ENCODE measurements at places on chromosomes 11 and 22.

GRCh38 chr11:94835594-94835927 lies 67.4 kb downstream of the AMOTL1 start:
- peak; percentile 23 for DNase-seq

DNA sequence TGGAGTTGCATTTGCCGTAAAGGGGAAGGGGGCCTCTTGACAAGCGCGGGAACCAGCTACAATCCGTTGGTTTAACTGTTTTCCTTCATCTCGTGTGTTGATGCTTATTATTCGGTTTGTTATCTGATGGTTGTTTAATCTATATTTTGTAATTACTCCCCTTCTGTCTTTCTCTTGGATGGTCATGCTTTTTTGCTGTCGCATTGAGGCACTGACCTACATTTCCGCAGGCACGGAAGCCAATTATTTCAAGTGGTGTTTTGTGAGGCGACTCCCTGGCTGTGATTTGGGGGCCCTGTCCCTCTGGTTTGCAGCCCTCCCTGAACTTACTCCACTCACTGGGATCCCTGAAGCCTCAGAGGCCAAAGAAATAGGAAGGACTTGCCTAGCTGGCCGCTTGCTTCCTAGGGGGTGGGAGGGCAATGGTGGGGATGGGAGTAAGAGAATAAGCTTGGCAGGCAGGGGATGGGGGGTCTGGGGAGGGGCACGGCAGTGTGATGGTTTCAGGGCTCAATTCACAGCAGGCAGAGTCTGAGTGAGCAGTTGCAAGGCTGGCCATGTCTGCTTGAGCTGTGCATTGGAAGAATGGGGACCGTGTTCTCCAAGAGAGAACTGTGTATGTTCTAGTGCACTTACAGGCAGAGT lies 165.8 kb upstream of the B3GAT1 start:
- no peak for DNase-seq

DNA sequence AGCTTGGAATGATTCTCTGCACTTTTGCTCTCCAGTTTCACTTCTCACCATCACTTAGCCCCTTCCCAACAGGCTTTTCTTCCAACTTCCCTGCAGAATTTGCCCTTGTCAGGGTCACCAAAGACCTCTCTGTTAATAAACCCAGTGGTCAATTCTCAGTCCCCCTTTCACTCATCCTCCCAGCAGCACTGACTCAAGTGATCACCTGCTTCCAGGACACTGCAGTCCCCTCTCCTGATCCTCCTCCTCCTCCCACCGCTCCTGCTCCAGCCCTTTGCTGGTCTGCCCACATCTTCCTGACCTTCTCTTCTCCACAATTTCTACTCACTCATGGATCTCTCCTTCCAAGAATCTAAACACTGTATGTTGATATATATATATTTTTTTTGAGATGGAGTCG lies 57.9 kb downstream of the SHISAL1 start:
- DNase-seq: no peak

GRCh38 chr11:115255006-115255762 lies 249.0 kb downstream of the CADM1 start:
- no peak for DNase-seq
